ENCODE measurements at places on chromosomes 5 and 9.
A peak's percentile ranks its signal among the peaks of the same experiment; 100 is the strongest.

GRCh38 chr9:85994191-85994590 lies 53.2 kb downstream of the NAA35 start:
- DNase-seq: no peak

- DNase-seq: no peak
These were observed 41.8 kb downstream of the CAST start for GRCh38 chr5:96703995-96704394.

- DNase-seq: no peak
These were observed 450.9 kb upstream of the ZNF608 start for GRCh38 chr5:125197321-125197720.

- DNase-seq: no peak
These were observed 2.7 kb downstream of the TSLP start for GRCh38 chr5:111074244-111074643.

DNA sequence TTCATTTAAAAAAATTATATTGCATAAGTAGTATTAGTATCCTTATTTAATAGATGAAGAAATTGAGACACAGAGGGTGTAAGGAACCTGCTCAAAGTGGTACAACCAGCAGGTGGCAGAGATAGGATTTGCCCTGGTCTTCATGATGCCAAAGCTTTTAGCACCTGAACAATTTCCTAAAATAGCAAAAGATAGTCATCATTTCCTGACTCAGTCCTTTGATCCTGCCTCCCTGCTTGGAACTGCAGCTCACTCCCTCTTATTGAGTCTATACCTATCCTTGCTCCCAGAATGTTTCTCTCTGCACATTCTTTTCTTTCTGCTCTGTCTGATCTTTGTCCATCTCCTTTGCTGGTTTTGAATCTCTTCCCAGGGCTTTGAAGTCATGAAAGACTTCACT lies 155.8 kb downstream of the FRMD3 start:
- no peak for DNase-seq

DNA sequence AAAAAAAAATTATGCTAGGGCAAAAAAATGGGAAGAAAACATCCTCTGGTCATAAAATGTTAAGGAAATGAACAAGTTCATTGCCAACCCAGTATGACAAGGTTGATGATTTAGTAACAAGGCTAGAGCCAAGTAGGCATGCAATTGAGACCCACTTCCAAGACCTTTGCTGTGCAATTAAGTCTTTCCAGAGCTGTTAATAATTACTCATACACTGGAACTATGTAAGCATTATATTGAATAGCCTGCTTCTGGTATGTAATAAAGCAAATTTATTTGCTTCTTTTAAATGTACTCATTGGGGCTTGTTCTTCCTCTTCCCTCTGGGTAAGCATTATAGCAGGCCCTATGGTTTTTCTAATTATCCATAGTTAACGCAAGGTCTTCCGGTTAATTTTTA lies 32.5 kb upstream of the SNAPC3 start:
- no peak for DNase-seq

GRCh38 chr9:4055032-4055431 lies 244.8 kb downstream of the GLIS3 start:
- DNase-seq: no peak

DNA sequence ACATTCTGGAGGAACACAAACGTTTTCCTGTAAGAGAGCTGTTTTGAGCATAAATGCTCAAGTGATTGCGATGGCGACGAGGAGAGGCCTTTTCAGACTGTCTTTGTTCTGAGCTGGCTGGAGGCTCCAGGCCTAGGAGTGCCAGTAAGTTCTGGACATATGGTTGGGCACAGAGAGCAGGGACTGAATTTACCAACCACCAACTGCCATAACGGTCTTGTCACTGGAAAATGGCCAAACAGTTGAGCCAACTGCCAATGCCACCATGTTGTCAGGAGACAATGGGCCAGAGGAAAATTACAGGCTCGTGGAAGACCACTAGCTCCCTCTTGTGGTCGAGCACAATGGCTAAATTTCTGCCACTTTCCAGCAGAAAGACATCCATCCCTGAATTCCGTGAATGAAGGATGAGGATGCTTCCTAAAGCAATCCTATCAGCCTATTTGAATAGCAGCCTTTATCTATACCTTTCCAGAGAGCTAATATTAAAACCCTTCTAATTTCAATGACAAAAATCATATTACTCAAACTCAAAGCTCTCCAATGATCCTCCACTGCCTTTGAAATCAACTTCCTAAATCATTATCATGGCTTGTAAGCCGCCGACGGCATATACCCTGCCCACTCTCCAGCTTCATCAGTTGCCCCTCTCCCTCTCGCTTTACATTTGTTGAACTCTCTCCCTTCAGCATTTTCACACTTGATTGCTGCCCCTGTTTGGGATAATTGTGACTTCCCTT lies 66.9 kb upstream of the GLIS3 start:
- peak; percentile 52 for DNase-seq

DNA sequence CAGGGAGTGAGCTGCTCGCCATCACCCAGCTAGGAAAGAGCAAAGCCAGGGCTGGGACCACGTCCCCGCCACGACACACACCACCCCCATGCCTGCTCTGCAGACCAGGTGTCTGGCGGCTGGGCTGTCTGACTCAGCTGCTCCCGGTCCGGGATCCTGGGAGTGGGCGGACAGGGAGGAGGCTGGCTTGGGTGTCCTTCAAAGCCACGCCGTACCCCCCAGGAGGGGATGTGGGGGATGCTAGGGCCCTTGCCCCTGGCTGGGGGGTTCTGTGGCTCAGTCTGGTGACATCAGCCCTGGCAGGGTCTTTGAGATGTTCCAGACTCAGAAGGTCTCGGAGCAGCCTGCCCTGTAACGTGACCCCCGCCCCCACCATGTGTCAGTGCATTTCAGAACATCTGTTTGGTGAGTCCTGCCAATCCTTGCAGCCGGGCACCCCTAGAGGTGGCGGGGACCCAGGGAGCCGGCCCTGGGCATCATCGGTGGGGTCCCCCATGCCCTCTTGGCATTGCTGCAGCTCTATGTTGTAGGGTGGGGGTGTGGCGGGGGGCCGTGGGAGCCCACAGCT lies 62.3 kb downstream of the HMCN2 start:
- DNase-seq: peak; percentile 39

Measured in MCF 10A (cell line).